ENCODE measurements at places on chromosomes 6 and 20. TPM values are rescaled to one million over a fixed set of nuclear protein-coding genes. Genes with fewer than 3 reads are reported as not detected.

CRISP3 gene
- not detected for total RNA-seq

SIRPA gene
- 10.4 TPM for total RNA-seq

FOXQ1 gene
- total RNA-seq = not detected

PERP gene
- 32.9 TPM for total RNA-seq

C6orf120 gene
- 53.9 TPM for total RNA-seq

ACTR5 gene
- 6.7 TPM for total RNA-seq

TCF15 gene
- total RNA-seq = not detected

DEFB132 gene
- total RNA-seq = not detected

LRRN4 gene
- not detected for total RNA-seq

RAD21L1 gene
- total RNA-seq = 0.29 TPM

FAM8A1 gene
- total RNA-seq = 25.0 TPM

BAG2 gene
- total RNA-seq = 23.7 TPM

ZNF334 gene
- total RNA-seq = 0.58 TPM

MLN gene
- not detected for total RNA-seq

GNRH2 gene
- 0.35 TPM for total RNA-seq

TCP11 gene
- total RNA-seq = 2.3 TPM

TRIM10 gene
- not detected for total RNA-seq

FRK gene
- total RNA-seq = 0.18 TPM

OR2H2 gene
- total RNA-seq = not detected

WFDC10B gene
- total RNA-seq = not detected

GPANK1 gene
- total RNA-seq = 12.4 TPM

ARG1 gene
- total RNA-seq = not detected

HLA-DOB gene
- total RNA-seq = 0.29 TPM

GSTA2 gene
- not detected for total RNA-seq

PTGIS gene
- 0.89 TPM for total RNA-seq

APOBEC2 gene
- not detected for total RNA-seq
